Activated naive CD4-positive, alpha-beta T cell treated with anti-CD3 and anti-CD28 coated beads, Interleukin-2, amount 50 U/mL, for 72 hours (primary cell): ENCODE measurements at places on chromosomes 1 and 21.

GRCh38 chr1:43538143-43538487 lies 7.4 kb downstream of the PTPRF start:
- DNase-seq, result no peak

GRCh38 chr1:159918352-159919200 lies 6.7 kb downstream of the TAGLN2 start:
- DNase-seq, result no peak

DNA sequence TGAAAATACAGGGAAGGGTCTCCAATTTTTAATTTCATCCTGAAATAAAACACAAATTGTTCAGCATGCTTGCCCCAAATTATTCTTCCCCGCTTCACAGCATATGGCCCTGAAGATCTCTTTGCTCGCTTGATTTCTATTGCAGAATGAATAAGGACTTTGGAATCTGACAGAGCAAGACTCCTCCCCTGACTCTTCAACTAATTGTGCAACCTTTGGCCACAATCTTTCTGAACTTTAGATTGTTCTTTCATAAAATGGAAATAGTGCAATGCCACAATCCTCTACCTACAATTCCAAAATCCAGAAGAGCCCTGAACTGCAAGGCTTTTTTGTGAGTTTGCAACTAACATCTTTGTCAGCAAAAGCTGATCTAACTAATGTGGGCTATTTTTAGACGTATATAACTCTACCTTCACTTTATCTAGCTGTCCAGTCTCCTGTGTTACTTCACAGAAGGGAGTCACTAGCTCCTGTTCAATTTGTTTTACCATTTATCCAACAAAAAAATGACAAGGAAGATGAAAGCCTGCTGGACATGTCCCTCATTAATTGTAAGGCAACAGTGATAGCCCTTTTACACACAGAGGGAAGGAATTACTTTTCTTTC lies 13.4 kb downstream of the RNASEL start:
- no peak for DNase-seq

GRCh38 chr1:212077028-212077427 lies 41.5 kb downstream of the DTL start:
- no peak for DNase-seq

DNA sequence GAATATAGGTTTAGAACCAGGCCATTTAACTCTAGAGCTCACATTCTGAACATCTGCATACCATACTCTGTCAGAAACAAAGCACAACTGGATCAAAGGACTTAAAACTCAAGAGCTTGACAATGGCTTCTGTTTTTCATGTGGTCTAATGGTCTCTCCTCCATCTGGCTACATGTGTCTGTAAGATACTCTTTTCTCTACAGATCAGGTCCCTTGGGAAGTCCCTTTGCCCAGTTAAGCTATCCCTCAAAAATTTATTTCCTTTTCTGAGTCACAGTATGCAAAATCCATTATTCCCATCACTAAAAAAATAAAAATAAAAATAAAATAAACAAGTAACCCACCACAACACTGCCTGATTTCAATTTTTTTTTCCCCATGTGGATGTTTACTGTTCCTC lies 357.0 kb upstream of the PRMT6 start:
- no peak for DNase-seq

- DNase-seq, result no peak
Observed at GRCh38 chr1:221874285-221875003, 132.6 kb upstream of the DUSP10 start.

DNA sequence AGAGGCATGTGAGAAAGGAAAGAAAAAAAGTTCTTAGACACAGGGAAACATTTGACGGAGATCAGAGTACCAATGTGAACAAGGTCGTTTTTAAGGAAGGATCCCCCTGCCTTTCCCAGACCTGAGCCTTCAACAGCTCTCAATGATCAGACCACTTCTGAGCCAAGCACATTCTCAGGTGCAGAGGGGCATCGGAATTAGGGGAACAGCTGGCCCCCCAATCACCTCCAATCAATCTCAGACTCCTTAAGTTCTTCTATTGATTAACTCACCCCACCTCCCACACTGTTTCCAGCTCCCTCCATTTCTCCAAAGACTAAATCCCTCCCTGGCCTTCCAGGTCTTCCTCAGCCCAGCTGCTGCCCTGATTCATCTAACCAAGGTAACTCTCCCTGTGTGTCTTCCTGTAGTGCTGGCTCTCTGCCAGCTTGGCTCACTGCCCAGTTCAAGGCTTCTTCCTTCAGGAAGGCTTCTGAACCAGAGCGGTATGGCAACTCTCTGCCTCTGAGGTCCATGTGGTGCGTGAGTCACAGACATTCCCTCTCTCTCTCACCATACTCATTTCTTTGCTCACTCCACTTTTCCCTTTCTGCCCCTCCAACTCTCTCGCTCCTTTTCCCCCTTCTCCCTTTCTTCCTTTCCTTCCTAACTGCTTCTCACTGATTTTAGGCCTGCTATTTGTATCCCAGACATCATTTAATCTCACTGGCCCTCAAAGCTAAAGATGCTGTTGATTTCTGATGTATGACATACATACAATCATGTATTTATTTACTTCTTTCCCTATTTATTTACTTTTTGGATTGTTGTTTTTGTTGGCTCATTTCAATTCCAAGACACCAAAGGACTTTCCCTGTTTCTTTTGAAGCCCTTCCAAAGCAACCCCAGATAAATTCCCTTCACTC lies 18.1 kb downstream of the CFAP45 start:
- DNase-seq, result no peak

DNA sequence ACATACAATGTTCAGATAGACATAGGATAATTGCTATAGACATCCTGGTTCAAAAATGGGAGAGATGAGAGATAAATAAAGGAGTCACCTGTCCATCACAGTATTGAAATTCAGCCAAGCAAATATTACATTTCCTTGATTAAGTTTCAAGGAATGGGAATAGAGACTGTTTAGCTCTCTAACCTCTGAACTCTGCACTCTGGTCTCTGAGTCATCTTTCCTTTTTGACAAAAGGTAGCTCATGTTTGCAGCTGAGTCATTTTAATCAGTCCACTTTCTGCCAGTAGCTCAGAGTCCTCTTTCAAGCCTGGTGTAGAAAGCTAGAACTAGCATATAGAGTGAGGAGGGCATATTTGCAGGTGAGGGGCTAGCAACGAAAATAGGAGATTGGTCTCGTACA lies 51.4 kb upstream of the GJA8 start:
- DNase-seq, result no peak

DNA sequence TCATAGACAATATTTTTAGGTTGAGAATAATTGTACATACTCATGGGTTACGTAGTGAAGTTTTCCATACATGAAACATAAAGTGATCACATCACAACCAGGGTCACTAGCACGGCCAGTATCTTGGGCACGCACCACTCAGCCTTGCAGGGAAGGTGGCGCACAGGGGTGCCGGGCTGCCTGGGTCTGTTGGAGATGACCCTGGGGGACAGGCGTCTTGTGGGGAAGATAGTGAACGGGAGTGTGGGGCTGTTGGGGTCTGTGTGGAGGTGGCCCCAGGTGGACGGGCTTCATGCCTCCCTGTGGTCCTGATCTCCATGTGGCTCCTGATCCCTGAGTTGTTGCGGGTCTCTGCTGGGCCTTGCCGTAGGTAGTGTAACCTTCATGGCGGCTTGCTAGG lies 38.3 kb upstream of the PRSS38 start:
- DNase-seq, result no peak

- DNase-seq, result no peak
Observed at GRCh38 chr1:234773936-234774677, 164.1 kb upstream of the IRF2BP2 start.

DNA sequence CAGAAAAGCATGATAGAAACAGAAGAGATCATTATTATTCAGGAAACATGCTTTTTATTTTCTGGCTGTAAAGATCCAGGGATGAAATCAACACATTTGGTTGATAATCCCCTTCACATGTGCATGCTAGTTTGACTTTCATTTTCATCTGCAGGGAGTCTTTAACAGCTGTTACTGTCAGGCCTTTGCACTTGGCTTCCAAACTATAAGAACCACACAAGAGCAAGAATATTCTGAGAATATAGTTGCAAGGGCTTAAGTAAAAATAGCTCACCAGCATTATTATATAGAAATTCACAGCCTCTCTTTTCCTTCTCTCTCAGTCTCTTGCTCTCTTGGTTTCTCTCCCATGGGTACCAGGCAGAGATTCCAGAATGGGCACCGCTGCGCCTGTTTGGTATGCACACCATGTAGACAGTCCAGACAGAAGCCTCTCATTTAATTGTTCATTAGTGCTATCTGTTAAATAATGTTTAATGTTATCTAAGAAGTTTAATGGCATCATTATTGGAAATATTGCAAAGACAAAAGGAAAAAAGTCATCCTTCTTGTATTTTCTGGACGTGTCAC lies 622.3 kb upstream of the PLXNA2 start:
- no peak for DNase-seq

GRCh38 chr1:177975588-177976495 lies 6.0 kb upstream of the SEC16B start:
- no peak for DNase-seq

GRCh38 chr1:110872366-110872744 lies 593 bp upstream of the CD53 start:
- DNase-seq, result no peak

DNA sequence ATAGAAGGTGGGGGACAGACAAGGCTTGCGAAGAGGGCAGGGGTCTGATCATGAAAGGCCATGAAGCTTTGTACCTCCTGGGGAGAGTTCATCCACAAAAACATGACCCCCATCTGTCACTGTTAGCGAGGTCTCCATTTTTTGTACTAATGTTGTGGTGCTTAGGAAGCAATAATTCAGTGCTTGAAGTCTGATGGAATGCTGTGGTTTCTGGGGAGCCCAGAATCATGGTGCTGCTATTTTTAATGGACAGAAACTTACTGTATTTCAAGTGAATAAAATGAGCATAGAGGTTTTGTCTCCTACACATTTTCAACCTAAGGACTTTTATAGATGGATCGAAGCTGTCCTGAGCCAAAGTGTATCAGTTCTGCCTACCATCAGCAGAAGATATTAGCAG lies 28.2 kb upstream of the RGL1 start:
- no peak for DNase-seq

- DNase-seq, result no peak
Observed at GRCh38 chr21:14551741-14552140, 5.6 kb upstream of the SAMSN1 start.

GRCh38 chr1:172537827-172538391 lies 5.0 kb downstream of the SUCO start:
- no peak for DNase-seq

DNA sequence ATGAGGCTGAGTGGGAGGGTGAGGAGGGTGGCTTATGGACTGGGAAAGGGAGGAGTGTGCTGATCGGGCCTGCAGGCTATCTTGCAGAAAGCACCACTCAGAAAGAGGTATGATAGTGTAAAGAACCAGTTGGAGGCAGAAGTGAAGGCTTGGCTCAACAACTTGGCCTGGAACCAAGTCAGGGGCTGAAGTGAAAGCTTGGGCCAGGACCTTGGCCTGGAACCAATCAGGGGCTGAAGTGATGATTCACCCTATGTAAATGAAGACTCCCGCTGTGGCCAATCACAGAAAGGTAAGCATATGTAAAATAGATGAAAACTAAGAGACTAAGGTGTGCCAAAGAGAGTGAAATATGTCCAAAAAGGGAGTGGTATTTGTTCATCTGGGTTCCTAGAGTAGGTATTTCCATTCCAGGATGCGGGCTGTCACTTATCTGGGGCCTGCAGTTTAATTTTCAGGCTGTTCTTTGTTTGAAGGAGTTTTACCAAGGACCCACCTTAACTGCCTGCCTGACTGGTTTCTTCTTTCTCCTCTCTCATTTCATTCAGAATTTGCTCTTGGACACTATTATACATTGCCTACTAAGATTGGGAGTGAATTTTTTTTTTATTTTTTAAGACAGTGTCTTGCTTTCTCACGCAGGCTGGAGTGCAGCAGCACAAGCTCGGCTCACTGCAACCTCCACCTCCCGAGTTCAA lies 5.1 kb upstream of the RFX5 start:
- no peak for DNase-seq

DNA sequence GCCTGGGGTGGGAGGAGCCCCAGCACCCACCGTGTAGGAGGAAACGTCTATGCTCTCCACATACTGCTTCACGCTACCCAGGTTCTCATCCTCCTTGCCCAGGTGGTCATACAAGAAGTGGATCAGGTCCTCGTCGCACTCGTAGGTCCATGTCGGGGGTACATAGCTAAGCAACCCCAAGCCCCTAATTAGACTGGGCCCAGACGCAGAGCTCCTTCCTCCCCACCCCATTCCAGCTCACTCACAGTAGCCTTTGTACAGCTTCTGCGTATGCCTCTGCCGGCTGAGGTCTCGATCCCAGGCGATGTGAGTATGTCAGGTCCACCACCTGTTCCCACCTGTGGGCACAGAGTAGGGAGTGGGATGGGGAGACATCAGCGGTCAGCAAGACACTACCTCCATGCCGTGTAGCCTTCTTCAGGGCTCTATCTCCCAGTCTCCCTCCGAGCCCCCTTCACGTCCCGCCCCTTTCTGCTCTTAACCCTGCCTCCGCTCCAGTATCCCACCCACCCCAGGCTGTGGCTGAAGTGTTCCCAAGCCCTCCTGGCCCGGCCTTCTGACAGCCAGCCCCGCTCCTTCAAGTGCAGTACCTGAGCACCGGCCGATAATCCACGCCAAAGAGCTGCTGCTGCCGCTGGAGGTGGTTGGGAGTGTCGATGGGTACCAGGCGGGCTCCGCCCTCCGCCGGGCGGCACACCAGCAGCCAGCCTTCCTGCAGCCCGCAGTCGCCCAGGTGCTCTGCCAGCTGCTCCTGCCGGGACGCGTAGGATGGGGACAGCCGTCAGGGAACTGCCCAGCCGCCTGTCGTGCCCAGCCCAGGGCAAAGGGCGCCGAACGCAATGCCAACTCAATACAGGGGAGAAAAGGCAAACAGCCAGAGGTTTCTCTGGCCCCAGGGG lies 919 bp downstream of the HECTD3 start:
- DNase-seq, result peak; percentile 32

- DNase-seq, result no peak
Observed at GRCh38 chr1:40894455-40894854, 32.3 kb upstream of the CITED4 start.

DNA sequence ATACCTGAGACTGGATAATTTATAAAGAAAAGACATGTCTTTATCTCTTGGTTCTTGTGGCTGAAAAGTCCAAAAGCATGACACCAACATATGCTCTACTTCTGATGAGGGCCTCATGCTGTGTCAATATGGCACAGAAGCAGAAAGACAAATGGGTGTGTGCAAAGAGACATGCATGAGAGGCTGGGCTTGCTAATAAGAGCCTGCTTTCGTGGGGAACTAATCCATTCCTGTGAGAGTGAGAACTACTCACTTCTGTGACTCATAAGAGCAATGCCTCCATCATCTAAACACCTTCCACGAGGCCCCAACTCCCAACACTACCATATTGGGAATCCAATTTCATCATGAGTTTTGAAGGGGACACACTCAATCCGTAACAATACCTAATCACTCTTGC lies 340.0 kb upstream of the DUSP10 start:
- DNase-seq, result no peak

- DNase-seq, result no peak
Observed at GRCh38 chr1:108553905-108554304, 6.0 kb upstream of the EEIG2 start.

DNA sequence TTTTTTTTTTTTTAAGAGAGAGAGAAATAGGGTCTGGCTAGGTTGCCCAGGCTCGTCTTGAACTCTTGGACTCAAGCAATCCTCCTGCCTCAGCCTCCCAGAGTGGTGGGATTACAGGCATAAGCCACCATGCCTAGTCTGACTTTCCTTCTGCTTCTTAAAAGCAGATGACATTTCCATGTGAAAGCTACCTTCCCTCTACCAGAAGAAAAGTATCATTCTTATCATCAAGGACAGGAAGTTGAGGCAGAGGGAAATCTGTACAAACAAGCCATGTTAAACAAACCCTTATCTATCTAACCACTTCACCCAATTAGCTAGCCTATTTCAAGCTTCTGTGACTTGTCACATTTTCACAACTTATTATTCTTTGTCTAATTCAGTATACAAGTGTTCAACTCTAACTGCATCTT lies 54.8 kb downstream of the SAMSN1 start:
- DNase-seq, result no peak
